ENCODE measurements at places on chromosomes 2 and 18.

DNA sequence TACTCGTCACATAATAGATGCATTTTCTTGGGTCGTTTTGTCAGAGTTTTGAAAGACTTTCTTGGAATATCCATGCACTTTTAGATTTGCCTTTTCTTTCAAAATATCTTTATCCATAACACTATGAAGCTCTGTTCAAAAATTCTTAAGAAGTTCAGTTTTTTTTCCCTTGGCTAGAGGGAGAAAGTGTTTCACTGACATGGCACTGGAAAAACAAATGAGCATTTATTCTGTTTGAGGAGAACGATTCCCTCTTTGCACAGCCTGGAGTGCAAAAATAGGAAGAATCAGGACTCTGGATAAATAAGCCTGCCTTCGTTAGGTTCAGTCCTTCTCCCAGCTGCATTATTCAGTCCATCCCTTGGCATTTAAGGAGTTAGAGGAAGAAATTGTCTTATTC lies 91.0 kb upstream of the RPE start:
- DNase-seq = no peak

- DNase-seq = no peak
Measured at GRCh38 chr18:61988100-61988499, 95.3 kb upstream of the RNF152 start.

GRCh38 chr2:100745604-100746003 lies 74.3 kb upstream of the NPAS2 start:
- no peak for DNase-seq

DNA sequence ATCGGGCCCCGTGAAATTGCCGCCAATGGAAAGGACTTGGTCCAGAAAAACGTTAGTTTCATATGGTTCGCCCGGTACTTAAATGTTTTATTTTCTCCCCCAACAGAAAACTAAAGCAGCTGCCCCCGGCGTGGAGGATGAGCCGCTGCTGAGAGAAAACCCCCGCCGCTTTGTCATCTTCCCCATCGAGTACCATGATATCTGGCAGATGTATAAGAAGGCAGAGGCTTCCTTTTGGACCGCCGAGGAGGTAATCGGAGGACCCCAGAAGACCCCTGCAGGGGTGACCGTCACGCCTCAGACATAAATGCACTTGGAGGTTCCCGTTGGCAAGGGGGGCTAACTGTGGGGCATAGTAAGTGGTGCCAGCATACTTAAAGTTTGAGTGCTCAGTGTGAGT lies 742 bp downstream of the RRM2 start:
- no peak for DNase-seq

DNA sequence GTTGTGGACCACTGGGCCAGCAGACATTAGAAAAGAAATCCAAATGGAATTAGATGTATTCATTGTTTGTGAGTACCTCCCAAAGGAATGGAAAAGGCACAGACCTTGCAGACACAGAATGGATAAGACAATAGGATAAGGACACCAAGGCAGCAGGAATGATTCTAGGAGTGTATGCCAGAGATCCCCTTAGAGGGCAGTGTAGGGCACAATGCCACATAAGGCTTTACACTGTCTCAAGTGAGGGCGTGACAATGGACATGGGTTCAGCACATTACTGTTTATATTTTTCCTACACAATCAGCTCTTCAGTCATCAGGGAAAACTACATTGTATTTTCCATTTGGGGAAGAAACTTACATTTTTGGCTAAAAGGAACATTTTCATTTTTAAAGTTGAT lies 250.9 kb downstream of the PTH2R start:
- no peak for DNase-seq

GRCh38 chr18:8717011-8717770 lies 11.8 kb downstream of the MTCL1 start:
- no peak for DNase-seq

DNA sequence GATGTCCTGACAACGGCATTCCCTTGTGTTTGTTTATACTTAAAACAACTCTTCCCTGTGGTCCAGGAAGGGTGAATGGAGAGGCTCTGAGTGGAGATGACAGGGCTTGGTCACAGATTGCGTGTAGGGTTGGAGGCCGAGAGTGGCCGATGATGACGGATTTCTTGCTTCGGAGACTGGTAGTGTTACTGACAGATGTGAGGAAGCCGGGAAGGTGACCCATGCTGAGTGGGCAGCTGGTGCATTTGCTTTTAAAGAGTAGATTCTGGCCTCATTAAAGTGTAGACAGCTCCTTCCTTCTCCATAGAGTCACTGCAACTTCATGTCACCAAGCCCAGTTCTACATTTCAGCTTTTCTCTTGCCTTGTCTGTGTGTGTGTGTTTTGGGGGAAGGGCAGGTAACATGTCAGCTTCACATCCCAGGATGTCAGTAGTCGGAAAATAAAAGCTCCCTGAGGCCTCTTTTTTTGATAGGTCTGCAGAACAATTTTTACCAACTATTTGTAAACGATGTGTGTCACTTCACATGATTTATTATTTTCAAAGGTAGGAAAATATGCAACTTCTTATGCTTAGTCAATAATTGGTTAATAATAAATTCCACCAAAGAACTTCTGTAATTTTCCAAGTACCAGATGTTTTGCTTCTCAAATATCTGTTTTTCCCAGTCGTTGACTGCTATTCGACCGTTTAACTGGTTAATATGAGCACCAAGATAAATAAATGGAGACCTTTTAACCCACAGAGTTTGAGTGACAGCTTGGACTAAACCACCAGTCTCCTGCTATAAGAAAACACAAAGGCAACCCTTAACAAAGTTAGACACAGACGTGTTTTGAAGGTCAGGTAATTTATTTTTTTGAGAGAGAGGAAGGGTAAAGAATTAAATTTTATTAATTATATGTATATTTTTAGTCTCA lies 436.9 kb downstream of the SLC4A3 start:
- DNase-seq = no peak

GRCh38 chr18:26556573-26556972 lies 8.2 kb upstream of the KCTD1 start:
- DNase-seq = no peak

DNA sequence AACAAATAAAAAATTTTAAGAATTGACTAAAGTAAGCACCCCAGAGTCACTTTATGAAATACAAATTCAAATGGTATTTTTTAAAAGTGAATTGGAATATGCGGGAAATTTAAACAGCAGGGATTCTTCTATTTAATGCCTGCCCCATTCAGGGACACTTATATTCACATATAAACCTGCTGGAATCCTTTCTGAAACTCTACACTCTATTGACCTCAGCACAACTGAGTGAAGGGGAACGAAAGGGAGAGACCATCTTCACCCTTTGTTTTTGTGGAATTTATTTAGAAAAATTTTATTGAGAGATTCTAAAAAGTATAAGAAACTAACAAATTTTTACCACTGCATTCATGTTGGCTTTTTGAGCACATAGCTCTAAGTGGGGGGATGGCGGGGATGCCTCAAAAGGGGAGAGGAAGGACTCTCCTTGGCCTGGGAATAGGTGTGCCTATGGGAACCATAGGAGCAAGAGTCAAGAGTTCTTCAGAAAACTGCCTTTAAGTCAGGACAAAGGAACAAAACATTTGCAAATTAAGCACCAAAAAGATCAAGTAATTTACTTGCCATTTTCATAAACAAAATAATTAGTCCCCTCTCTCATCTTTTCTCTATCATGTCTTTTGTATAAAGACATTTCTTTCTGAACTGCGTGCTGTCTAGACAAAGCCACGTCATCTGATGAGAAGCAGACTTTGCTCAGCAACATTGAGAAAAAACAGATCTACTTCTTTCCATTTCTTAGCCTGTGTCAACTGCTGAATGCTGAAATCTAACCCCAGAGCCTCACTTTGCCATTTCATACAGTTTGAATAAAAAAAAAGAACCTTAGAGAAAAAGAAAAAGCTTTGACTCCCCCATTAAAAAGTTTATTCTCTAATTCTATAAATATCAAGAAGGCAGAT lies 21.6 kb upstream of the FLACC1 start:
- no peak for DNase-seq

- DNase-seq = no peak
Measured at GRCh38 chr2:129884221-129884786, 95.2 kb upstream of the RAB6C start.

DNA sequence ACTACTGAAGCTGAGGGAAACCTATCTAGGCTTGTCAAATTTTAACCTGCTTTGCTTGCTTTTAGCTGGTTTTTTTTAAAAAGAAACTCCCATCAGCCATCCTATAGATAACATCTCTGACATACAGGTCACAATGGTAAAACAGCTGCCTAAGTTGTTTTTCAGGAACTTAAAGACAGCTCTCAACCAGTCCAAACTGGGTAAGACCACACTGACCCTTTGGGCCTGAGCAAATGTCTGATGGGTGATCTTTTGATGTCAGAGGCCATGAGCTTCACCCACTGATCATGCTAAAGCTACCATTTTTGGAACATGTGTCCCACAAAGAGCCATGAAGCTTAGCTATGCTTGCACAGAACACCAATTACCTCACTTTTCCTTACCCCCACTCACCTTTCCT lies 50.0 kb upstream of the TANC1 start:
- DNase-seq = no peak

DNA sequence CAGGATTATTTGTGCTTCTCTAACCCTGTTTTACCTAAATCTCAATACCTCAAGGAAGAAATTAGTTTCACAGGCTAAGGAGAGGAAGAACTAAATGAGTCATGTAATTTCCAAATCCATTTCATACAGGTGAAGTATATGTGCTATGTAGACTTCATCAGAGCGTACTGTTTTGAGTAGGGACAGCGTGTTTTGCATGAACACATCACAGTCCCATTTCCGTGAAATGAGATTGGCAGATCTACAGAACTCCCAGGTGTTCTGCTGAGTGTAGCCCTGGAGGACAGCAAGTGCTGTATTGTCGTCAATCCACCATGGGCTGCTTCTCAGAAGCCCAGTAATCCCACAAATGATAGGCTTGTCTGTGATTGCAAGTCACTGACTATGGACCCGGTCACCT lies 97.7 kb downstream of the XRCC5 start:
- no peak for DNase-seq

GRCh38 chr2:8546612-8547283 lies 135.1 kb upstream of the ID2 start:
- no peak for DNase-seq

DNA sequence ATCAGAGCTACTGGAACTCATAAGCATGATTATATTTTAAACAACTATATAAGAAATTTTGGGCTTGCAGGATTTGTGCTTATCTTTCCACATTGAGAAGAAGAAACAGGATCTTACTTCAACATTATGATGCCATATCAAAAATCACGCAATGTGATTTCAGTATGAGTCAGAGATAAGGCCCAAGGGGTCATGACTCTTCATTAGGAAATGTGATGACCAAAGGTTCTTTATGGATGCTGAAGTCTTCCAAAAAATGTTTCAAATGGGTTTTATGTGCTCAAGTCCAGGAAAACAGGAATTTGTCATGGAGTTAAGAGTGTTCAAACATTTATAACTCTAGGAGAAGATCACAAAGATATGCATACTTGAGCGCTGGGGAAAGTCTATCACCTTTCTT lies 7.8 kb upstream of the SERPINB2 start:
- no peak for DNase-seq

- DNase-seq = no peak
Measured at GRCh38 chr18:5558851-5559250, 15.1 kb upstream of the EPB41L3 start.

- no peak for DNase-seq
Measured at GRCh38 chr2:62461707-62462106, 44.3 kb downstream of the TMEM17 start.

- DNase-seq = no peak
Measured at GRCh38 chr2:187081461-187081860, 232.5 kb upstream of the ZSWIM2 start.

GRCh38 chr18:35580701-35581539 lies 620 bp upstream of the GALNT1 start:
- DNase-seq = no peak

Data from stimulated activated CD4-positive, alpha-beta T cell treated with anti-CD3 and anti-CD28 coated beads, TNF-alpha, amount 100 ng/mL, for 1 hour (primary cell).